ENCODE measurements at places on chromosomes 13 and 19. TPM values are rescaled to one million over a fixed set of nuclear protein-coding genes. Genes with fewer than 3 reads are reported as not detected.

- DNase-seq = no peak
Observed at GRCh38 chr13:23789576-23790346, 99.4 kb downstream of the MIPEP start.

DNA sequence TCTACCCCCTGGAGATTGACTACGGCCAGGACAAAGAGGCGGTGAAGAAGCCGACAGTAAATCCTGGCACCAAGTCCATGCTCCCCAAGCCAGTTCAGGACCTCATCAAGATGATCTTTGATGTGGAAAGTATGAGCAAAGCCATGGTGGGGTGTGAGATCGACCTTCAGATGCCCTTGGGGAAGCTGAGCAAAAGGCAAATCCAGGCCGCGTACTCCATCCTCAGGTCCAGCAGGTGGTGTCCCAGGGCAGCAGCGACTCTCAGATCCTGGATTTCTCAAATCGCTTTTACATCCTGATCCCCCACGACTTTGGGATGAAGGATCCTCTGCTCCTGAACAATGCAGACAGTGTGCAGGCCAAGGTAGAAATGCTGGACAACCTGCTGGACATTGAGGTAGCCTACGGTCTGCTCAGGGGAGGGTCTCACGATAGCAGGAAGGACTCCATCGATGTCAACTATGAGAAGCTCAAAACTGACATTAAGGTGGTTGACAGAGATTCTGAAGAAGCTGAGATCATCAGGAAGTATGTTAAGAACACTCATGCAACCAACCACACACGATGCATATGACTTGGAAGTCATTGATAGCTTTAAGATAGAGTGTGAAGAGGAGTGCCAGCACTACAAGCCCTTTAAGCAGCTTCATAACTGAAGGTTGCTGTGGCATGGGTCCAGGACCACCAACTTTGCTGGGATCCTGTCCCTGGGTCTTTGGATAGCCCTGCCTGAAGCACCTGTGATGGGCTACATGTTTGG is 24.0 kb upstream of the ANKRD10 start:
- no peak for DNase-seq

GRCh38 chr19:18646535-18647370 is 9.9 kb downstream of the KLHL26 start:
- no peak for DNase-seq

DNA sequence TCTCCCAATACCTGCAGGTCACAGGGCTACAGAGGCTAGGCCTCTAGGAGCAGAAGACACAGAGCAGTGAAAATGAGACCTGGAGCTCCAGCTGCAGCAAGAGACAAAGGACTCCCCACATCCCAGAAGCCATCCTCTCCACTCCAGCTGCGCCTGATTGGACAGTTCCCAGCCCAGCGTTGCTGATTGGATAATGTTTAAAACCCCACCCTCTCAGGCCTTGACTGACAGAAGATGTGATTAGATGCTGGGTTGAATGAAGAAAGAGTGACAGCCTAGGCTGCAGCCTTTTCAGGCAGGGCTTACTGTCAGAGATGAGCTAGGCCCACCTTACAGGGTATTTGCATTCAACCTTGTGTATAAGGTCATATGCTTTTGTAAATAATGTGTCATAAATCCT is 59.4 kb downstream of the ZNF708 start:
- DNase-seq = no peak

GRCh38 chr13:31074756-31075155 is 86.9 kb downstream of the HSPH1 start:
- DNase-seq = no peak

GAMT gene
- 12.8 TPM for total RNA-seq

CD177 gene
- 13.2 TPM for total RNA-seq

ICAM5 gene
- 1.6 TPM for total RNA-seq

LGI4 gene
- total RNA-seq = 1.8 TPM

Measured in esophagus squamous epithelium (tissue), 5 donors.